ENCODE measurements at places on chromosomes 16 and 17. TPM values are rescaled to one million over a fixed set of nuclear protein-coding genes. Genes with fewer than 3 reads are reported as not detected.

DNA sequence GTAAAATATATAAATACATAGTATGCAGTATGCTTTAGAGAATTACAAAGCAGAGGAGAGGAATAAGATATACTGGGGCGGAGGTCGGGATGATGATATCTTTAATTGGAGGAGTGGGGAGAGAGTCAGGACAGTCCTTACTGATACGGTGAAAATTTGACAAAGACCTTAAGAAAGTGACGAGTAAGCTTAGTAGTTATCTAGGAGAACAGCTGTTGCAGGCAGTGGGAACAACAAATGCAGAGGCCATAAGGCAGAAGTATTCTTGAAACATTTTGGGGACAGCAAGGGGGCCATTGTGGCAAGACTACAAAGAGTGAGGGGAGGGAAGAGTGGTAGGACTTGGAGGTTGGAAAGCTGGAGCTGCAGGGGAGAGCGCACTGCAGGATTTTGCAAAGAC is 22.3 kb upstream of the CDC6 start:
- H3K27ac ChIP-seq: no peak overlapping the region
- H3K4me3 ChIP-seq: no peak overlapping the region
- H3K27me3 ChIP-seq: no peaks in the 10 kb centered on the region
- H3K4me1 ChIP-seq: peaks cover 9% of the 10 kb centered on the region
- no peak for DNase-seq
- H3K36me3 ChIP-seq: peaks cover 14% of the 10 kb centered on the region

DNA sequence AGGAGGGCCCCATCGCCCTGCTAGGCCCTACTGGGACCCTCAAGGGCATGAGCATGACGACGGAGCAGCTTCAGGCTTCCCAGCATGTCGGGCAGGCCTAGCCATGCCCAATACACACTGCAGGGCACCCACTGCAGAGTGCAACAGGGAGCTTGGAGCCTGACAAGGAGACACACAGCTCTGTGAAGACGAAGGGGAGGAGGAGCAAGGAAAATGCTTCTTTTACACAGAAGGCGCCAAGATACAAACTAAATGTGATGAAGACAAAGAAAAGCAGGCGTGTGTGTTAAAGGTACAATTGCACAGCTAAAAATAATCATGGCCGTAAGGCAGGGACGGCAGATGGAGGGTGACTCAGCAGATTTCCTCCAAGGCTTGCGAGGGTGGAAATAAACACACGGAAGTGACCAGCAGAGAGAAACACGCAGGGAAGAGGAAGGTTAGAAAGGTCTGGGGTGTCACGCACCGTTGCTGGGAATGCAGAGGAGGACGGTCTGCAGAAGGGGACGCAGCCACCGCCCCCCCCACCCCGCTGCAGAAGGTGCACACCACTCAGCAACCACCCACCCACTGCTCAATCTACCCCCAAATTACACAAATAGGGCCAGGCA is 108.5 kb downstream of the ZNF778 start:
- no peaks in the 10 kb centered on the region for H3K27me3 ChIP-seq
- DNase-seq: no peak
- H3K36me3 ChIP-seq: peaks cover 19% of the 10 kb centered on the region
- H3K4me1 ChIP-seq: peaks cover 71% of the 10 kb centered on the region

DNA sequence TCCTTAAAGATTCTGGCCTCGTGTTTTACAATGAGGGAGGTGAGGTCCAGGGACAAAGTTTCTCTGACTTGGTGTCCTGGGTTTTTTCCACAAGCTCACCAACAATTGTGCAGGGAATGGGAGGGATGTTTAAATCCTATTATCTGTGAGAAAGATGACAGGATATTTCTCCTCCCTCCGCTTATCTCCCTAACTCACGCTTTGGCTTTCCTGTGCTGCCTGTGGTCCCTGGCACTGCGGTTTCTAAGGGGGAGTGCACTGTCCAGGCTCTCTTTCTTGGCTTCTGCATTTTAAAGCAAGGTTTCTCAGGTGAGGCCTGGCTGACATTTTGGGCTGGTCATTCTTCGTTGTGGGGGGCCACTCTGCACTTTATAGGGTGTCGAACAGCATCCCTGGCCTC is 16.4 kb downstream of the GGA3 start:
- H3K4me1 ChIP-seq: peaks cover 63% of the 10 kb centered on the region
- no peak for DNase-seq
- H3K4me3 ChIP-seq: no peak overlapping the region
- H3K27me3 ChIP-seq: no peaks in the 10 kb centered on the region
- H3K36me3 ChIP-seq: peaks cover 54% of the 10 kb centered on the region

DNA sequence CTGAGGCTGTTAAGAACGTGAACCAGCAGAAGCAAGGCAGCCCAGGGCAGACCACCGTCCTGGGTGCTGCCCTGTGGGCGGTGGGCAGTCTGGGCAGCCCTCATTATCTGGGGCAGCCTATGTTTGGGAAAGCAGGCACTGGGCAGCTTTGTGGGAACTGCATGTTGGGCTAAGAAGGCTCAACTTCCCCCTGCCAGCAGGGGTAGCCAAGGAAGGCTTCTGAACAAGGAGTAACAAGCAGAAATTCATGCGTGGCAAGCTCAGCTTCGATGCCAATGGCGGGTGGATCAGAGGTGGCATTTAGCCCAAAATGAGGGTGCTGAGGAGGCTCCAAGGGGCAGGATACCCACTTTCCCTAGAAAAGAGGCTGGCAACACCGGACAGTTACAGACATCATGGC is 42.7 kb upstream of the METRNL start:
- no peak overlapping the region for H3K27ac ChIP-seq
- no peak overlapping the region for H3K4me3 ChIP-seq
- H3K36me3 ChIP-seq: peaks cover 39% of the 10 kb centered on the region
- DNase-seq: no peak

DNA sequence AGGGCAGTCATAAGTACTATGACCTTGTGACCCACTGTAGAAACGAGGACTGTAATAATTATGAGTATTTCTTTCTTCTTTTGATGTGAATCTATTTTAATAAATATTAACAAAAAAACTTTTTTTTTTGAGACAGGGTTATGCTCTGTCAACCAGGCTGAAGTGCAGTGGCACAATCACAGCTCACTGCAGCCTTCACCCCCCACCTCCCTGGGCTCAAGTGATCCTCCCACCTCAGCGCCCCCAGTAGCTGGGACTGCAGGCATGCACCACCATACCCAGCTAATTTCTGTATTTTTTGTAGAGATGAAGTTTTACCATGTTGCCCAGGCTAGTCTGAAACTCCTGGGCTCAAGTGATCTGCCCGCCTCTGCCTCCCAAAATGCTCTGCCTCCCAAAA is 32.6 kb downstream of the SCPEP1 start:
- no peak overlapping the region for H3K4me3 ChIP-seq
- DNase-seq: no peak
- no peak overlapping the region for H3K27ac ChIP-seq
- H3K4me1 ChIP-seq: peaks cover 14% of the 10 kb centered on the region
- H3K27me3 ChIP-seq: peaks cover 11% of the 10 kb centered on the region

- DNase-seq: no peak
- no peak overlapping the region for H3K4me3 ChIP-seq
- no peaks in the 10 kb centered on the region for H3K36me3 ChIP-seq
These were observed 24.9 kb downstream of the MPP3 start for GRCh38 chr17:43808076-43808475.

DNA sequence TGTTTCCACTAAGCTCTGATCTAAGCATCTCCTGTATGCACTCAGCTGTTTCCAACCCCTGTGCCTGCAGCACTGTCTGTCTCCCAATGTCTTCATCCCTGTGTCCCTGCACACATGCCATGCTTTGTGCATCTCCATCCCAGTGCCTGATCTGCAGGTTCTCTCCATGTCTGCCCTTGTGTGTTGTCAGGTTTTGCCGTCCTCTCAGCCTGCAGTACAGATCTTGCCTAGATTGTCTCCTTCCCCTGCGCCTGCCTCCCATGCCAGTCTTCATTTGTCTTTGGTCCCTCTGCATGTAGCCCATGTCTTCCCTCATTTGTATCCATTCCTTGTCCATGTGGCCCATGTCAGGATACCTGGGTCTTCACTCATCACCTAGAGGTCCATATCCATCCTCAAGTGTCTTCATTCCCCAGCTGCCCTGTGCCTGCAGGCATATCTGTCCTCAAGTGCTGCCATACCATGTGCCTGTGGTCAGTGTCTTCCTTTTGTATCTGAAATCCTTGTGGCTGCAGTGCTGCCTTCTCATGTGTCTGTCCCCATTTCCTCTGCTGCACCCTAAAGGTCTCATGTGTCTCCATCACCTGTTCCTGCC is 71.5 kb downstream of the TNFRSF13B start:
- no peak for DNase-seq
- no peaks in the 10 kb centered on the region for H3K36me3 ChIP-seq
- H3K4me3 ChIP-seq: no peak overlapping the region
- no peak overlapping the region for H3K27ac ChIP-seq

DNA sequence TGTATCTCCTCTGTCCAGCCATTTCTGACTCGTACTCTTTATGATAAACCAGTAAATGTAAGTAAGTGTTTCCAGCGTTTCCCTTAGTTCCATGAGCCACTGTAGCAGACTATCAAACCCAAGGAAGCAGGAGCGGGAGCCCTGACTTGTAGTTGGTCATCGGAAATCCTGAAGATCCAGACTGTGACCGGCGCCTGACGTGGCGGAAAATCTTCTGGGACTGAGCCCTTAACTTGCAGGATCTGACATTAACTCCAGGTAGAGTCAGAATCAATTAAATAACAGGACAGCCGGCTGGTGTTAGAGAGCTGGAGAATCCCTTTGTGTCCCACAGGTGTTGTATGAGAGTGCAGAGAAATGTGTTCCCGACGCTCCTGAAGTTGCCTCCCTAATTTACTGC is 4.0 kb downstream of the GLOD4 start:
- no peak overlapping the region for H3K4me3 ChIP-seq
- no peak overlapping the region for H3K27ac ChIP-seq
- peaks cover 39% of the 10 kb centered on the region for H3K4me1 ChIP-seq
- H3K36me3 ChIP-seq: peaks cover 50% of the 10 kb centered on the region

ADAMTS18 gene
- 0.05 TPM for total RNA-seq

CEP95 gene
- 42.4 TPM for total RNA-seq

Data from activated T-helper 1 cell treated with anti-CD3 and anti-CD28 coated beads, Interleukin-12 subunit alpha, Interleukin-12 subunit beta, Interleukin-2, Interleukin-4 antibody, amounts not matched to agents 30 ng/mL and 10 ng/mL and 1 ng/mL, durations not matched to agents 14 hours and 24 hours and 36 hours (primary cell).